Stimulated activated naive CD4-positive, alpha-beta T cell (primary cell): ENCODE measurements at places on chromosomes 4 and X.
A peak's percentile ranks its signal among the peaks of the same experiment; 100 is the strongest.

- no peak for DNase-seq
Measured at GRCh38 chr4:125679989-125680388, 365.2 kb downstream of the FAT4 start.

- no peak for DNase-seq
Measured at GRCh38 chr4:40607221-40607620, 22.4 kb downstream of the RBM47 start.

GRCh38 chr4:8267077-8267476, 2.5 kb upstream of the HTRA3 start:
- no peak for DNase-seq

DNA sequence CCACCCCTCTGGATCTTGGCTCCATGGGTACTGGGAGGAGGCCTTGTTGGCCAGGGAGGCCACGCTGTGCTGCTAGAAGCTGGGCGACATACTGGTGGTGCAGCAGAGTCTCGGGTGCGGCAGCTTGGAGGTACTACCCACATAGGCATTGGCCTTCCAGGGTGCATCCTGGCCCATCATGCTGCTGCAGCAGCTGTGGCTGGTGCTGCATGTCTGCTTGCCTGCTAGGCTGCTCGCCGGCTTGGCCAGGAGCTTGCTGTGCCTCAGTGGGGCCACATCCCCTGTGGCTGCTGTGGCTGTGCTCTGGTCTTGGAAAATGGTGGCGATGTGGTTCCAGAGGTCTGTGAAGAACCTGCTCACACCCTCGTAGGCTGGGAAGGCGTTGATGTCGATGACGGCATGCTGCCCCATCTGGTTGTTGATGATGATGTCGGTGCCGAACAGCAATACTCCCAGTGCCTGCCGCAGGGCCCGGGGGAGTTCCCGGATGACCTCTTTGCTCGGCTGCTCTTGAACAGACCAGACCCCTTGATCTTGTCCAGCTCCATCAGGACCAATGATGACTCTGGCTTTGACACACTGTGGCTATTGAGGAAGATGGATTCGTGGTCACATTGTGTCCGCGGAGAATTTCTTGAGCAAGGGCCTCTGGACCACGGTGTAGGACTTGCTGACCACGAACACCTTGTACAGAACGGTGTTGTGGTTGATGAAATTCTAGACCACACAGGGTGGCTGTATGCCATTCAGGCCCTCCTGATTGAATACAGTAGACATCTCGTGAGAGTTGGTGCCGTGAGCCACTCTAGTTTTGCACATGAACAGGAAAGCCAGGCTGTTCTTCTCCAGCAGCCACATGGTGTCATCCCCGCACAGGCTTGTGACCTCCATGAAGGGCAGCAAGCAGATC, 11.8 kb downstream of the RBM10 start:
- no peak for DNase-seq

- no peak for DNase-seq
Measured at GRCh38 chr4:112975567-112976355, 73.7 kb upstream of the ANK2 start.

DNA sequence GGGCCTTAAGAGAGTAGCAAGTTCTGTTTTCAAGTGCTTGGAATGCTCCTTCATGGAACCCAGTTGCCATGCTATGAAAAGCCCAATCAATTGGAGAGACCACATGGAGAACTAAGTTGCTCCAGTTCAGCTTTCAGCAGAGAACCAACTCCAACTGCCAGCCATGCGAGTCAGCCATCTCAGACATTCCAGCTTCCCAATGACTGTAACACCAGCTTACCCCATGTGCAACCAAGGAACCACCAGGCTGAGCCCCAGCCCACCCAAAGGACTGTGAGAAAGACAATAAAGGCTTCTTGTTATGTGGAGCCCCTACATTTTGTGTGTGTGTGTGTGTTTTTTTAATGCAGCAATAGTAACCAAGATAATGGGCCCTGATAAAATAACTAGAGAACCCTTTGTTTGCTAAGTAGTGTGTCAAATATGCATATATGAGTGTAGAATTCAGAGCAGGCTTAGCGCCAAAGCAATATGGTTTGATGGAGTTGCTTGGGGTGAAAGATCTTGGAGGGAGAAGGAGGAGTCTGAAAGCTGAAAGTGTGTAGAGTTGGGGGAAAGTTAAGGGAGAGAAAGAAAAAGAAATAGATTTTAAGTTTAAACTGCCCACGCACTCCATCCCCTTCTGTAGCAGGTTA, 35.0 kb upstream of the CCKAR start:
- DNase-seq, result no peak

- no peak for DNase-seq
Measured at GRCh38 chr4:174579421-174579820, 57.1 kb upstream of the HPGD start.

DNA sequence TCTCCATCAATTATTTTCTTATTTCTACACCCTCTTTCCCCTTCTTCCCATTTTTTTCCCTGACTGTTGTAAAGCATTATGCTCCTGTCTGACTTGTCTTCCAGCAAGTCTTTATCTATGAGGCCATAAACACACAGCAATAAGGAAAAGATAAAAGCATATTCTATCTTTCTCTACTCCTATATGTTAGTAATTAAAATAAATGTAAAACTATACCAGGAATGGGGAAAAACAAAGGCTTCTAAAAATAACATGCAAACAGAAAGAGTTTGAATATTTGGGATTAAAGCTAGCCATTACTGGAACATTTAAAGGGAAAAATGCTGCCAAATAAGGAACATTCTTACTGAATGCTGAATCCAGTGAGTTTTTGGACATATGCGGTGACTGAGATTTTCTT, 471.7 kb upstream of the HS3ST1 start:
- DNase-seq, result no peak

- no peak for DNase-seq
Measured at GRCh38 chr4:10589321-10589720, 95.2 kb downstream of the CLNK start.

DNA sequence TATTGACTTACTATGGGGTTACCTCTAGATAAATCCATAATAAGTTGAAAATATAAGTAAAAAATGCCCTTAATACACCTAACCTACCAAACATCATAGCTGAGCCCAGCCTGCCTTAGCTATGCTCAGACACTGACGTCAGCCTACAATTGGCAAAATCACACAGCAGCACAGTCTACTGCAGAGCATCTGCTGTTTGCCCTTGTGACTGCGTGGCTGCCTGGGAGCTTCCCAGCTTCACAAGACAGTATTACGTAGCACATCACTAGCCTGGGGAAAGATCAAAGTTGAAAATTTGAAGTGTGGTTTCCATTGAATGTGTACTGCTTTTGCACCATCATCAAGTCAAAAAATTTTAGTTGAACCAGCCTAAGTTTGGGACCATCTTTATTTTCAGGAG, 8.8 kb downstream of the HTT-AS start:
- no peak for DNase-seq

DNA sequence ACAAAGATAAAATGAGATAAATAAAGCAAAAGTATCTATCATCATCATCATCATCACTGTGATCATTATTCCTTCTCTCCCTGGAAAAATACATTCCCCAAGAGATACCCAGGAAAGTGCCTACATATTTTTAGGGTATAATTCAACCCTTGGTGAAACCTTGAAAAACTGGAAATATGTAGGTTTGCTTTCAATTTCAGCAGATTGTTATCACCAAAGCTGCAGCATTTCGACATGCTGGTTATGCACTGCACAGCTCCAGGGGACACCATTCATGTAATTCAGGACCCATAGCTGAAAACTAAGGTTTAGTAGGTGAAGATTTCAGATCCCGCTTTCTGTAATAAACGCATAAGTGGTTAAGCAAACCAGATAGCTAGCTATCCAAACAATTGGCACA, 28.4 kb upstream of the FBXW7 start:
- DNase-seq, result no peak

GRCh38 chr4:10421344-10422055, 35.7 kb downstream of the ZNF518B start:
- peak; percentile 1 for DNase-seq

DNA sequence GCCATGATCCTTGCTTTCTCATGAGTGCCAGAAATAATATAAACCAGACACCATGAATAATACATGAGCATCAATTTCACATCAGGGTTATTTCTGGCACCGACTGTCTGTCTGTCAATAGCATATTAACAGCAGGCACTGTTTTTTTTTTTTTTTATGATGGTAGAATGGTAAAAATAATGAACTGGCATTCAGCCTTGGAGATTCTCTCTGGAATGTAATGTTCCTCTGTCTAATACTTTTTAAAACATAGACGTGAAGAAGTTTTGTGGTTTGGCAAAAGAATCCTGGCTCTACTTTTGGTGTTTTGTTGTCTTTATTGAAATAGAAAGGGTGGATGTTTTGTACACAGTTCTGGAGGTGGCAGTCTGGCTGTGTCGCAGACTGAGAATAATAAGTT, 874.6 kb upstream of the PRKX start:
- no peak for DNase-seq

- DNase-seq, result no peak
Measured at GRCh38 chr4:14125375-14126129, 498.0 kb upstream of the BOD1L1 start.

DNA sequence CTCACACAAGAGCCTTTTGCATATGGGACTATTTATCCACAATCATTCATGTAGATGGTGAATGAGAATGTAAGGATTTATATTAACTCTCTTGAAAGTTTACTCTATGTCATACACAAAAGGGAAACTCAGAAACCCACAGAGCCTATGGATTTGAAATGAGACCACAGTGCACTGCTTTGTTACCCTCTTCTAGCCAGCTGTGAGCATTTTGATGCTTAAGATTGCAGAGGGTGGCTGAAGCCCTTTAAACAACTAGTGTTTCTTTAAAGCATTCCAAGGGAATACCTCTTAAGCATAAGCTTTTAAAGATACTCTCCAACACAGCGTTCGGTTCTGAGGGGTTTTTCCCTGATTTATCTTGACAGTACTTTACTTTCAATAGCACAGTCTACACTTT, 113.9 kb downstream of the NKX6-1 start:
- DNase-seq, result no peak

- no peak for DNase-seq
Measured at GRCh38 chr4:78622253-78622979, 70.8 kb downstream of the ANXA3 start.

- DNase-seq, result no peak
Measured at GRCh38 chrX:45815441-45815840, 614.8 kb upstream of the DIPK2B start.

GRCh38 chrX:141928432-141928831, 24.7 kb downstream of the MAGEC1 start:
- DNase-seq, result no peak

- no peak for DNase-seq
Measured at GRCh38 chrX:33831211-33831610, 300.9 kb downstream of the FAM47A start.

DNA sequence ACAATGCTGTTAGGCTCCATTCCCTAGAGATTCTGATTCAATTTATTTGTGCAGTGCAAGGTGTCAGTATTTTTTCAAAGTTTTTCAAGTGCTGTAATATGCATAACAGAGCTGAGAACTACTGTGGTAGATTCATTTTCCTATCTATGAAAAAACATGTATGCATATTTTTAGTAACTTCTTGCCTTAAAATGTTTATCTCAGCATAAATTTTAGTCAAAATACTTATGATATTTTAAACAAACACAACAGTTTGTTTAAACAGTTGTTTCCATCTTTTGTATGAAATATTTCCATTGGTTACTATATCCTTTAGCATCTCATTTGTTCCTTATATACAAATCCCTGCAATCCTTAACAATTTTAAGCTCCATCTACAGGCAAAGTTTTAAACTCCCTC, 624.8 kb upstream of the ADGRL3 start:
- DNase-seq, result no peak

GRCh38 chr4:82988323-82988832, 22.2 kb downstream of the LIN54 start:
- DNase-seq, result no peak
